Fibroblast of the aortic adventitia (primary cell): ENCODE measurements at places on chromosomes 16 and 17. TPM values are rescaled to one million over a fixed set of nuclear protein-coding genes. Genes with fewer than 3 reads are reported as not detected.
A peak's percentile ranks its signal among the peaks of the same experiment; 100 is the strongest.

SECTM1 gene
- total RNA-seq: 9.8 and 34.2 TPM in 2 replicates

GP1BA gene
- not detected in 2 replicates for total RNA-seq

GRCh38 chr17:77370586-77370985, 229.8 kb downstream of the SEC14L1 start:
- no peak for DNase-seq

DNA sequence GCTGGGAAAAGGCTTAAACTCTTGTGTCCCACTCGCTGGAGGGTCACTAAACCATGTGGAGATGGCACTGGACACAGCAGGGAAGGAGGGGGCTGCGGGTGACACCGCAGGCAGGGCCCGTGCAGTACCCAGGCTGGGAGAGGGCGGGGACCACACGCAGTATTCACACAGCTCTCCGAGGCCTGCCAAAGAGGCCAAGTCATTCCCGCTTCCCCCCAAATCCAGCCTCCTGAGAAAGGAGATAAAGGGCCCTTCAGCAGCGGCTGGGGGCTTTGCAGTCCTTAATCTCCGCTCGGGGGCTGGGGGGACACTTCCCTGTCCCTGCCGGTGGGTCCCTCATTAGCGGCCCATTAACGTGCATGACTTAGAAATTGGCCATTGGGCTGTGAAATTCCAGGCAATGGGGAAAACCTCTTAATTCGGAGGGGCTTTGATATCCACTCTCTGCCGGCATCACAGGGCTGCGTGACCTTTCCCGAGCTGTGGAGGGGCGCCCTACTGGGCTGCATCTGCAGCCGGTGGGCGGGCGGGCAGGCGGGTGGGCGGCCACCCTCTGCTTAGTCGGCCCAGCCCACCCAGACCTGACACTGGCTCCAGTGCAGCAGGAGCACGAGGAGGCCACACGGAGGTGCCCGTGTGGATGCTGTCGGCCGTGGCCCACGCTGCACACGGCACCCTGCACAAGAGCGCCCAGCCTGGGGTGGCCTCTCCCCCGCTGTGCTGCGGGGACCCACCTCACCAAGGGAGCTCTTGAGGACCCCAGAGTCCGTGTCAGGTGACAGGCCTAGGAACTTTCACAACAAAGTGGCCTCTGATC, 2.6 kb upstream of the SLC38A8 start:
- no peak for DNase-seq

GRCh38 chr17:59010026-59010425, 96.7 kb downstream of the TRIM37 start:
- DNase-seq: no peak

GRCh38 chr16:50505115-50505514, 43.1 kb upstream of the NKD1 start:
- DNase-seq: no peak

DNA sequence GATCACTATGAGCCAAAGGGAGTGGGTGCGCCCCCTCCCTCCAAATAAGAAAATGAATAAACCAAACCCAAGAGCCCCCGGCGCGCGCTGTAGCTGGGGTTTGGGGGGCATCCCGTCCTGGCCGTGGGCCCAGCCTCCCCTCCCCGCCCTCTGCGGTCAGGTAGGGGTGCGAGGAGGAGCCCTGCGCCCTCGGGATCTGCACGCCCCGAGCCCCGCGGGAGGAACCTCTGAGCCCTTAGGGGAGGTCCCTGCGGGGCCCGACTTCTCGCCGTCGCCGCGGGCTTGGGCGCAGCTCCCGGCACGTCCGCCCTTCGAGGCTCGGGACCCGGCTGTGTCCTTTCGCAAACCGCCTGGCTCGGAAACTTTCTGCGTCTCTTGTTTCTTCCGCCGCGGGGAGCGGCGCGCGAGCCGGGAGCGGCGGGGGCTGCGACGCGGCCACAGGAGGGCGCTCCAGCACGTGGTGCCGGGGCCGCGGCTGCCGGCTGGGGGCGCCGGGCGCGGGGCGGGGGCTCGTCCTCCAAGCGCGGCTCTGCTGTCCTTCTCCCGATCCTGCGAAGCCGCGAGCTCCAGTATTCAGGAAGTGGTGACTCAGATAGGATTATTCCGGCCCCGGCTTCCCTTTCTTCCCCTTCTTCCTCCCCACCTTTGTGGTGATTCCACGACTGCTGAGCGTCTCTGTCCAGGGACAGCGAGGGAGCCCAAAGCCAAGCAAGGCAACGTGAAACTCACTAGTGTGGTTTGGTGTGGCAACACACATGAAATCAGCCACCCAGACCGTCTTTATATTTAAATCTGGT, 1.6 kb downstream of the PITPNC1 start:
- DNase-seq: peak; percentile 84

TBC1D3D gene
- not detected in 2 replicates for total RNA-seq

GRCh38 chr16:1331712-1332617, 1.5 kb upstream of the BAIAP3 start:
- DNase-seq: no peak

GRCh38 chr17:33012522-33013033, 20.9 kb downstream of the SPACA3 start:
- peak; percentile 78 for DNase-seq

- no peak for DNase-seq
Observed at GRCh38 chr17:19590451-19590850, 56.8 kb downstream of the SLC47A1 start.

DNA sequence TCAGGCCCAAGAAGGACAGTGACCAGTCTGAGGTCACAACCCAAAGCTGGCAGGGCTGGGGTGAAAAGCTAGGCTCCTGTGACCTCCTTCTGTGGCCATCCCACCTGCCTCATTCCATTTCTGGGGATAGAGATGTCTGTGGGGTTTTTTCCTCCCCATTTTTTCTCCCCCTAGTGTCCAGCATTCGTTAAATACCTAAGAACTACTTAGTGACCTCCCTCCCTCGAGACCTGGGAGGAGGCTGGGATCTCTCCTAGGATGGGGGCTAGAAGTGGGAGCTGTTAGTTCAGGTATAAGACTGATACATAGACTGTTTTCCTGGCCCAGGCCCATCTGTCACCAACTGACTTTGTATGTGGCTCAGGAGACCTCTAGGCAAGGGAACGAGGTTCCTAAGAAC, 20.5 kb upstream of the STAC2 start:
- no peak for DNase-seq

GRCh38 chr16:66918803-66919568, at the start of gene CDH16:
Gene CDH16 (minus strand): TSS chr16:66918885. CDS start chr16:66918065, 820 bp downstream.
- no peak for DNase-seq

EVPL gene
- total RNA-seq: not detected in 2 replicates

GRCh38 chr17:15492186-15492585, 24.8 kb upstream of the CDRT4 start:
- no peak for DNase-seq

DNA sequence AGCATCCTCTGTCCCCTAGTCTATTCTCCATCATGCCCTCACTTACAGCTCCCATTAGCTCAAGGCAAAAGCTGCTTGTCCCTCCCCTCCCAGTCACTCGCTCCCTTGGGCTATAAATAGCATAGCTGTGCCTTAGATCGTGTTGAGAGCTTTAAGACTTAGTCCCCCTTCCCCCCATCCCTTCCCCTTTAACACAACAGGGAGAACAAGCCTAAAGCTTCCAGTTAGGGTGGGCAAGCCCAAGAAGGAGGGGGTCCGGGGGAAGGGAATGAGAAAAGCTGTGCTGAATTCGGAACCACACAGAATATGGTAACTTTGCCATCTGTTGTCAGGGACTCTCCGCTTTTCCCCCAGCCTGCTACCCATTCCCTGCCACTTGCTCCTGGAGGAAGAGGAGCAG, 4.9 kb upstream of the HIGD1B start:
- DNase-seq: no peak

ABCC11 gene
- 0.09 and 2.0 TPM in 2 replicates for total RNA-seq

KCNJ2 gene
- total RNA-seq: 1.4 and 12.7 TPM in 2 replicates

GRCh38 chr17:72185564-72185963, 64.7 kb downstream of the SOX9 start:
- DNase-seq: no peak

GRCh38 chr16:58352690-58353089, 39.6 kb upstream of the GINS3 start:
- no peak for DNase-seq

DNA sequence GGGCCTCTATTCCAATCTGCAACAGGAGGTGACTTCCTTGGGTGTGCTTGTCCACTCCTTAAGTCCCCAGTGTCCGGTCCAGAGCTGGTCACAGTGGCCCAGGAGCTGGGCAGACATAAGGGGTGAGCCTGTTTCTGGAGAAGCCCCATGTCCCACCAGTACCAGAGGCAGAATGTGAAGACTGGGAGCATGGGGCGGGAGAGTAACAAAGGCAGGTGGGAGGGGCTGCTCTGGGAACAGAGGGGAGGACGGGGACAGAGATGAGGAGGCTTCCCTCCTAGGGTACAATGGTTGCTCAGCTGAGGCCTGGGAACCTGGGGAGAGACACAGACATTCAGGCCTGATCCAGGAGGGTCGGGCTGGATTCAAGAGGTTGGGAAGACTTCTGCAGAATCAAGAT, 323.3 kb upstream of the TNRC6C start:
- DNase-seq: no peak
